ENCODE measurements at places on chromosomes 1 and 21.

DNA sequence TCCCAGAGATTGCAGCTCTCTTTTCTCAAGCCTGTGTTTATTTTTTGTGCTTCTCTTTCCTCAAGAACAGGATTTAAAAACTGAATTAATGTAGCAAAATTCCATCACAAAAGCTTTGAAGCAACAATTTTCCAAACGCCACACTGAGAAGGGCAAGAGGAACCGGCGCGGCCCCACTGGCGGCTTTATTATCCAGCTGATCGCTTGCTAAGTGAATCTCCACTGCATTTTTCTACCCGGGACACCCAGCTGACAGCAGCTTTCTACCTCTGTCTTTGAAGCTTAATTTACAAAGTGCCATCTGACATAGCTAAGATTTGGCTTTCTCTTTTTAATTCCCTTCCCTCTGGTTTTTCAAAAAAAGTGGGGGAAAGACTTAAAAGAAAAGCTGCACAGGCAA lies 369.3 kb upstream of the C1orf174 start:
- no peak for DNase-seq

DNA sequence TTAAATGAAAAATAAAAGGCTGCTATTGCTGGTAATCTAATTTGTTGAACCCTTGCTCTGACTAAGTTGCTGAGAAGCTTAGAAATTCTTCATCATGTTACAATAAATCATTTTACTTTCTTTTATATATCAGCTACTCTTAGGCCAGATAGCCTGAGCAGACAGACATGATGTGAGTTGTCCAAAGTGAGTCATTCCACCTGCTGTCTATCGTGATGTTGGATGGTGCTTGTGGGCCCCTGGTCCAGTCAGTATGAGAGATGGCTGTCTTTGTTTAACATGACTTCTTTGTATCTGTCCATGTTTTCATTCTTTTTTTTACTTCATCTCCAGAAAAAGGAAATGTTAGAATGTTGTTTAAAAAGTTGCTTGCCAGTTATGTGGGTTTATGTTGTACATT lies 188.8 kb downstream of the ADGRL2 start:
- no peak for DNase-seq

DNA sequence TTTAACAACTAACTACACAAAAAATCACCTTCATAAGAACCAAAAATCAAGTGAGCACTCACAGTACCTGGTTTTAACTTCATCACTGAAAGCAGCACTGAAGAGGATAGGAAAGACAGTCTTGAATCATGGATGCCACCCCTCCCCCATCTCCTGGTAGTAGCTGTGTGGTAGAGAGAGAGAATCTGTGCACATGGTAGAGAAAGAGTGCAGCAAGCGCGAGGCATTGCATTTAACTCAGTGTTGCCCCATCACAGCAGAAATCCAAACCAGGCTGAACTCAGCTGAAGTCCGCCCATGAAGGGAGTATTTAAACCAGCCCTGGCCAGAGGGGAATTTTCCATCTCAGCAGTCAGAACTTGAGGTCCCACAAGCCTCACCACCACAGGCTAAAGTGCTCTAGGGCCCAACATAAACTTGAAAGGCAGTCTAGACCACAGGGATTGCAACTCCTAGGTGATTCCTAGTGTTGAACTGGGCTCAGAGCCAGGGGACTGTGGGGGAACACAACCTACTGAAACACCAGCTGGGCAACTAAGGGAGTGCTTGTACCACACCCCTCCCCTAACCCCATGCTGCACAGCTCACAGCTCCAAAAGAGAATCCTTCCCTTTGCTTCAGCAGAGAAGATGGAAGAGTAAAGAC lies 38.4 kb downstream of the VAV3 start:
- no peak for DNase-seq

- DNase-seq, result no peak
Measured at GRCh38 chr1:166322470-166322869, 155.7 kb upstream of the FAM78B start.

GRCh38 chr1:111733183-111733991 lies 5.8 kb downstream of the INKA2 start:
- DNase-seq, result no peak

DNA sequence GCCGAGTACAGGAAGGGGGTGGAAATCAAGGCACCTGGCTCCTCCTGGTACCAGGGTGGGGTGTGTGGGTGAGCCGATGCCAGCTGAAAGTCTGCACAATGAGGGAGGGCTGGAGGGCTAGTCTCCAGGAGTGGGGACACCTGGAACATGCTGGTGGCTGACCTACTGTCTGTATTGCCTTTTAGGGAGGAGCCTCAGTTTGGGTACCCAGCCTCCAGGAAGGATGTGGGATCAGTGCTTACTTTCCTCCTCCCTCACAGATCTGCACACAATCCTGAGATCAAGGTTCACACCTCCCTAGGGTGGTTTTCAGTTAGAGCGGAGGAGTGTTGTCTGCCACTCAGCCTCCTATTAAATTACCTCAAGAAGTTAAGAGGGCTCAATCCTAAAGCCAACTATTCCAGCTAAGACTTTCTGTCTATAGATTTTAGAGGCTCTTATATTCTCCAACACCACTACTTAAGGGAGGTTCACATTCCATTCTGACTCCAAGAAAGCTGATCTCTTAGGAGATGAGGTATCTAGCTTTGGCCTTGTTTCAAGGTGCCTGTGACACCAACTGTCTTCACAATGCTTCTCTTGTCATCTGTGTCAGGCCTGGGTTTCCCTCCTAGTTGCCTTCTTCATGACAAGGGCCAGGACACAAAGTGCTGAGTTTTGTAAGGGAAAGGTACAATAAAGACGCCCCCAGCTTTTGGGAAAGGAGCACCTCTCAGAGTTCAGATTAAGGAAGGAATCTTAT lies 15.7 kb downstream of the SSR2 start:
- no peak for DNase-seq

DNA sequence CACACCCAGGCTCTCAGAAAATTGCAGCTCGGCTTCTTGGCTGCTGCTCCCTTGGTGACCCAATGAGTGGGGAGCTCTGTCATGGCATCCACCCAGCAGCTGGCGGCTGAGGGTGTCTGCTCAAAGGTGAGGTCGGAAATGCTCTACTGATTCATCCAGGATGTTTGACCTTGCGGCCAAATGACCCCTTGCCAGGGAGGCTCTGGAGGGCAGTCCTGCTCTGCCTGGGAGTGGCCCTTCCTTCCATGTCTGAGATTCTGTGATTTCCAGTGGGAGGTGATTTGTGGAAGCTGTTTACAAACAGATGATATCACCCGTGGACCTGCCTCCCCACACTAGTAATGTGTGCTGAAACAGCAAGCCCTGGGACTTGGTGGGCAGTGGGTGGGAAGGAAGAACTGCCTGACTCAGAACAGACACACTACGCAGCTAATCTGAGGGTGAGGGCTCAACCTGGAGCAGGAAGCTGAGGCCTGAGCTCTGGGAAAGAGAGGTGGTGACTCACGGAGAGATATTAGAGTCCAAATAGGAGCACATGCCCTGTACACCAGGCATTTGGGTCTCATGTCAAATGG lies 3.0 kb downstream of the CRCT1 start:
- DNase-seq, result no peak

- no peak for DNase-seq
Measured at GRCh38 chr1:245987219-245987545, 519.9 kb downstream of the SMYD3 start.

GRCh38 chr1:54577612-54578011 lies 29.6 kb downstream of the ACOT11 start:
- no peak for DNase-seq

DNA sequence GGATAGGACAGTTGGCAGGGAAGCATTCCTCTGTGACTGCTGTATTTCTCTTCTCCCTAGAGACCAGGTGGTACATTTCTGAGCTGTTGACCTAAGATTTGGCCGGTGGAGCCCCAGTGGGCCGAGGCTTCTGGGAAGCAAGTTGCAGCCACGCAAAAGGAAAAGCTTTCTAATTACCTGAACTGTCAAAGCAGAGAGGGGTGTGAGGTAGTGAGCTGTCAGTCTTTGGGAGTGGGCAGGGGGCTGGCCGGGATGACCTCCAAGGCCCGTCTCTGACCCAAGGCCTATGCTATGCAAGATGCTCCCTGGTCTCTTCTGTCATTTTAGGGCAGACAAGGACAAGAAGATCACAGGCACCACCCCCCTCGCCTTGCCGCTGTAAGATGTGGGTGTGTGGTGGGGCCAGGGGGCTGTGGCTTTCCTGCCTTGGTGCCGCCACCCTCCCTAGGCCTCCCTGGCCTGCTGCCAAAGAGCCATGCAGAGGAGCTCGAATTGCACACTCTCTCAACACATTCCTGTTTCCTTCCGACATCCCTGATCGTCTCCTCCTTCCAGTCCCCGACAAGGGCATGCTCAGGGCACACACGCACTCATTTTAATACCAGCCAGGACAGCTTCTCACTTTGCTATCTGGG lies 7.7 kb downstream of the PADI1 start:
- peak; percentile 66 for DNase-seq

- DNase-seq, result no peak
Measured at GRCh38 chr1:245051349-245052221, 103.2 kb upstream of the KIF26B start.

DNA sequence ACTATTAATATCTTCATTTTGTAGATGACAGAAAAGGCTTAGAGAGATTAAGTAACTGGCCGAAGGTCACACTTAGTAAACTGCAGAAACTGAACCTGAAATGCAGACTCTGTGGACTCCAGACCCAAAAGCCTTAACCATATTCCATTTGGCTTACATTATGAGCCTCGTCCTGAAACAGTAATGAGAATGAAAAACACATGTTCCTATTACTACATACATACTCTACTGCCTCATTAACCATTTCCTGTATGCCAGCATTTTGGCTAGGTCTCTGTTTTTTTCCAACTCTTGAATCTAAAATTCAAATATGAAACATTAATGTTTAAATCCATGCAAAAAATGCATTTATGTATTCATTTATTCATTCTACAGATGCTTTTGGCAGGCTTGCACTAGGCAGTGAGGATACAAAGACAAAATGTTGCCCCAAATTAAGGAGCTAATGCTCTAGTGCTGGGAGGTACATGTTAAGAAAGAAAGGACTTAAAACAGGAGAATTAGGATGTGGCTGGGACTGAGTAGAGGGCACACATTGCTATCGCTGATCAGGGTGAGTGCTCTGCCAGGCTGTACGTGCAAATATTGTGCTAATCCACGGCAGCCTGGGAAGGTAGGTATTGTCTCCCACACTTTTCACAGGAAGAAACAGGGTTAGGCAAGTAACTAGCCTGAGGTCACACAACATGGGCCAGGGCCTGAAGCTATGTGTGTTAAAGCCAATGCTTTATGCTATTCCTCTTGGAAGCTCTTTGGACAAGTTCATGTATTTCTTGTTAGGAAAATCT lies 14.0 kb downstream of the DEGS1 start:
- no peak for DNase-seq

DNA sequence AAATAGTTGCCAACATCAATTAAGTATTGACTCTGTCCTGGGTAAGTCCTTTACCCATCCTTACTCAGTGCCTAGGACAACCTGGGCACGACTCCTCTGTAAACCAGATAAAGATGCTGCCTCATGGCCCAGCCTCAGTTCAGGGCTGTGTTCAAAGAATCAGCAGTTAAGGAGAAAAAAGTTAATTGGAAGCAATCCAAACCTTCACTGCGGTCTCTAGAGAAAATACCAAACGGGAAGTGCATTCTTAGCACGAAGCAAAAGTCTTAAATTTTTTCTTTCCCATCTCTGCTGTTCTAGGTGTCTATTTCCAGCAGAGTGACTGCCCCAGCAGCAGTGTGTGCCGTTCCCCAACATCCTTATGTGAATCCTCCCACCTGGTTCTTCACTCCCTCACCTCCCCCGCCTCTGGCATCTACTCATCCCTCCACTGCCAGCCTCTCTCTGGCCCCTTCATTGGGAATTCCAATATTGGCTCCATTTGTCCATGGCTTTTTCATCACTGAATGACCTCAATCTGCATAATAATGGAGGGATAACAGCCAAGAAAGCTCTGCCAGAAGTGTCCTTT lies 23.2 kb downstream of the KANK4 start:
- no peak for DNase-seq

- no peak for DNase-seq
Measured at GRCh38 chr1:1026599-1027413, 6.9 kb downstream of the AGRN start.

DNA sequence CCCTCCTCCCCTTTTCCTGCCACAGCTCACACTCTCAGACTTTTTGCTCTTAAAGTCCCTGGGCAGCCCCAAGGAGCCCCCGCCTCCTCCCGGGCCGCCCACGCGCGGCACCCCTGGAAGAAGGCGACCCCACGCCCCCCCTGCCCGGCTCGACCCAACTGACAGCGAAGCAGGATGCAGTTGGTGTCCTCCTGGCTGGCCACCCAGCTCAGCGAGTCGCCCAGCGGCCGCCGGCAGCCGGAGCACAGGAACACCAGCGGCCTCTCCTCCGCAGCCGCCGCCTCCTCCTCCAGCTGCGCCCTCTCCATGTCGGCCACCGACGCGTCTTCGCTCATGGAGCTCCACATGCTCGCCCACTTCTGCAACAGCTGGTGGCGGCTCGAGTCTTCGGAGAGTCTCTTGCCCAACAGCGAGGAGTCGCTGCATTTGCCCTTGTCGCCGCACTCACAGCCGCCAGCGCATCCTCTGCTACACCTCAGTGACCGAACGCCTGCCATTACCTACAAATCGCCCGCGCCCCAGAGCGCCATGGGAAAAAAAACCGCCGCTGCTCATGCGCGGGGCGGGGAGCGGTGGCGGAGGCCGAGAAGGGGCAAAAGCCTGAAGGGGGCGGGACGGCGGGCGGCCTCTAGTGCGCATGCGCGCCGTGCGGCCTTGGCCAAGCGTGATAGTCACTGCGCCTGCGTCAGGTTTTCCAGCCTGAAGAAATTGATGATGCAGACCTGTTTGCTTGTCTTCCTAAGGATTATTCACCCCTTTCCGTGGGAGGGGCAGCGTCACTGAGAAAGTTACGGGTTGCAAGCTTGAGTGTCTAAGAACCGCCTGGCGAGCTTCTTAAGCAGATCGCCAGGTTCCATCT lies at the start of gene MIS18A:
MIS18A (minus strand) TSS at position 532 of the 859 bp plus-strand sequence; CDS start at position 497, 35 bp downstream.
- peak; percentile 98 for DNase-seq

GRCh38 chr1:8096105-8097011 lies 70.2 kb upstream of the ERRFI1 start:
- DNase-seq, result no peak

GRCh38 chr1:179805291-179806195 lies 62.5 kb downstream of the FAM163A start:
- DNase-seq, result no peak

- no peak for DNase-seq
Measured at GRCh38 chr1:9281908-9282695, 10.6 kb upstream of the SPSB1 start.

- DNase-seq, result no peak
Measured at GRCh38 chr1:221704306-221704705, 37.6 kb downstream of the DUSP10 start.

- no peak for DNase-seq
Measured at GRCh38 chr21:45982092-45982757, 655 bp downstream of the COL6A1 start.

- no peak for DNase-seq
Measured at GRCh38 chr1:43545695-43546387, 15.2 kb downstream of the PTPRF start.

All from CD4-positive, alpha-beta T cell (primary cell).